Stimulated activated CD4-positive, alpha-beta T cell treated with anti-CD3 and anti-CD28 coated beads, Interleukin-1b, Interleukin-23, amount 100 ng/mL, for 1 hour (primary cell): ENCODE measurements at places on chromosomes 3 and 15.
A peak's percentile ranks its signal among the peaks of the same experiment; 100 is the strongest.

DNA sequence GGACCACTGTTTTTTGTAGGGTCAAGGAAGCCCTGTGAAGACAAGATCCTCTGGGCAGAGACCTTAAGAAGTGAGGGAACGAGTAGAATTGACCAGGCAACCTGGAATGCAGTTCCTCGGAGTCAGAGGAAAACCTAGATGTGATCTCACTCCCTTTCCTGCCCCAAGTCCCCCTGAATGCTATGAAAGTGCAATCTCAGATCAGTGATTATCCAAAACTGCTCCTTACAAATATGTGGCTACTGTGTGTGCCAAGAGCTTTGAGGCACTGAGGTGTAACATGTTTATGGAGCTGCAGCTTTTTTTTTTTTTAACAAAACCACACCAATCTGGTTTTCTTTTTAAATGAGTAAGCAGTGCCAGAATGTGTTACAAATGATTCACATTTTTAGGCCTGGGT, 35.8 kb downstream of the THSD4 start:
- DNase-seq: no peak

- DNase-seq: no peak
Measured at GRCh38 chr3:135895106-135895733, 70.3 kb upstream of the PPP2R3A start.

DNA sequence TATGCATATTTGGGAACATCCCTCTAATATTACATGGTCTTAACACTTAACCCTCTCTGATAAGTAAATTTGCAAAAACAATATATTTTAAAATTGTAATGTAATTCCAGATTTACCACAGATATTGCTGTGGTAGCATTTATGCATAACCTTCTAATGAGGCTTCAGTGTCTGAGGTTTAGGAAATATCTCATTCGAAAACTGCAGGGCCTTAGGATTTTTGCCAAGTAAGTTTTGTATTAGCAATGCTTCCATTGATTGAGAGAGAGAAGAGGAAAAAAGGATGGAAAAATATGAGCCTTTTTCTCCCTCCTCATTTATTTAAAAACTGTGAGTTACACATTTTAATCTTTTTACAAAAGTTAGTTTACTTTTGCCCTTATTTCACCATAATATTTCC, 294.6 kb downstream of the EPHA3 start:
- DNase-seq: no peak

- no peak for DNase-seq
Measured at GRCh38 chr3:47908744-47909143, 105.8 kb downstream of the DHX30 start.

DNA sequence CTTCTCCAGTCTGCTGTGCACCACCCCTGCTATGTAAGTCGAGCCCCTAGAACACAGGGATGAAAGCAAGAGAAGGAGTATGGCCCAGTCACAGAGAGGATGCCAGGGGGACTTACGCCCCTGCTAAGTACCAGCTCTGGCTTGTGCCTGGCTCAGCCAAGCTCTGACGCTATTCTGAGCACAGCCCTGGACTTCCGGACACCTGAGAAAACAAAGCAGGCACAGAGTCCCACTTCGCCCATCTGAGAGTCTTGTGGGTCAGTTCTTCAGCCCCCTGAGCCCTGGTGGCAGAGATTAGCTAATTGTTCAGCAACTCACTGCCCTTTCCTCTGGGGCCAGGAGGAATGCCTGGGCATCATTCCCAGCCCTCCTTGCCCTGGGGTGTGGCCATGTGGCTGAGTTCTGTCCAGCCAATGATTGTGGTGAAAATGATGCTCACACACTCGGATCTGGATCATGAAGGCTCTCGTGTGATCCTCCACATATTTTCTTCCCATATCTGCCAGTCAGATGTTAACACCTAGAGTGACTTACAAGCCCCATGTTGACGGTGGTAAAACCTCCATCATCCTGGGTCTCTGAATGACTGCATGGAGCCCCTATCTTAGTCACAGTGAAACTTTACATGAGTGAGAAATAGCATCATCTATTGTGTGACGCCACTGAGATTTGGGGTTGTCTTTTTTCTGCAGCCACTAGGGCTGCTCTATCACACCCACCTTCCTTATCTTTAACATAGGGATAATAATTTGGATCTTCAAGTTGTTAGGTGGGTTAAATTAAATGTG, 105.7 kb downstream of the TPRA1 start:
- no peak for DNase-seq

GRCh38 chr15:38631119-38632075, 66.8 kb upstream of the RASGRP1 start:
- DNase-seq: no peak

DNA sequence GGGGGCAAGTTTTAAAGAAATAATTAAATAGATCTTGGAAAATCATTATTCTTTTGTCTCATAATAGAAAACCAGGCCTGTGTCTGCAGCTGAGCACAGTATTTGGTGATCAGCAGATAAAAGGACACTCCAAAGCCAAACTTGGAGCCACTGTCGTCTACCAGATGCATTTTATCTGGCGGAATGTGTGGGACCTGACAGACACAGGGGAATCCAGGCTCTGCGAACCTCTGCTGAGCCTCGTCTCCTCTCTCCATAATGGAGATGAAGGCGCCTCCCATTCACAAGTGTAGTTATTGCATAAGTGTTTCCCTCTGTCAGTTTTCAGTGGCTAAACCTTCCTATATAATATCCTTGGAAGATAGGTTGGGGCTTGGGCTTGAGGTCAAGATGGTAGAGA, 42.1 kb downstream of the EEFSEC start:
- no peak for DNase-seq

GRCh38 chr3:72482589-72483321, 365.5 kb downstream of the SHQ1 start:
- peak; percentile 11 for DNase-seq
